ENCODE measurements at places on chromosomes 1 and 21.

DNA sequence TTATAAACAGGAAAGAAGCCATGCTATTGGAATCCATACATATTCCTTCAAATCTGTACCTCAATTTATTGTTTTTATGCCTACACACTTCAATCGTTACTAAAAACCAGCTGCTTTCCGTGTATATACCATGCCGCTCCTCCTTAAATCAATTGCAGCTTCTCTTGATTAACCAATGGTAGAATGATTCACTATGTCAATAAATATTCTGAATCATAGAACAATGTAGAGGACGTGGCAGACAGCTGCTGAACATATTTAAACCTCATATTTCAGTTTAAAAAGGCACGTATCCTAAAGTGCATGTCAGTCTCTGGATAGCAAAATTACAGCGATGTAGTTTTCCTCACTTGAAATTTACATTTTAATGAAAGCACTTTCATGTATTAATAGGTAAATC, 100.4 kb downstream of the MRPL39 start:
- DNase-seq = no peak

DNA sequence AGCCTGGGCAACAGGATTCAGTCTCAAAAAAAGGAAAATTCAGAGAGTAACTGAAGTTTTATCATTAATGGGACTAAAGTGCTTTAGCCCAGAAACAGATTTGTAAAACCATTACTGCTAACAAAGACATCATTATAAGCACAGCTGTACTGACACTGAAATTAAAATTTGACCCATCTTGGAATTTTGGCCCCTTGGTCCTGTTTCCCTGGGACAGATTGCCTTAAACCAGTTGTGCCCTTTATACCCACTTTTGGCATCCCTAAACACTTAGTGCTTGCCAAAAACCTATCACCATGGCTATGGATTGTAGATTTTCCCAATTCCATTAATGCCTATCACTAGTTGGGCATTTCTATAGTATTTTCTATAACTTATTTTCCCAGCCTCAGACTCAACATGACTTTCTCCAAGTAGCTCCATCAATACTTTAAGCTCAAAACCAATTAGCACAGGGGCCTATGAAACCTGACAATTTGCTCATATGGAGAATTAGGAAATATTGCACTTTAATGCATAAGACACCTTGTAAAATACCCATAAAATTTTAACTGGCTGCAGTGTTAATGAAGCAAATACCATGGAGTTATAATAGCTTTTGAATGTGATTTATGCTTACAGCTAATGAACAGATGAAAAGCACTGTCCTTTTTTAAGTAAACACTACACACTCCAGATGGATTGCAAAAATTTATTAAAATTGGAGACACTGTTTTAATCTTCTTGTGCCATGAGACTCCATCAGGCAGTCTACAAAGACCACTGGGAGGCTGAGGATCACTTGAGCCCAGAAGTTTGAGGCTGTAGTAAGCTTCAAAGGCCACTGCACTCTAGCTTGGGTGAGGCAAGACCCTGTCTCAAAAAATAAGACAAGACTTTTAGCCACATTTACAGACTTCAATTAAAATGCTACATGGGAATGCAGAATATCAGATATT, 4.3 kb downstream of the GAS5 start:
- no peak for DNase-seq

DNA sequence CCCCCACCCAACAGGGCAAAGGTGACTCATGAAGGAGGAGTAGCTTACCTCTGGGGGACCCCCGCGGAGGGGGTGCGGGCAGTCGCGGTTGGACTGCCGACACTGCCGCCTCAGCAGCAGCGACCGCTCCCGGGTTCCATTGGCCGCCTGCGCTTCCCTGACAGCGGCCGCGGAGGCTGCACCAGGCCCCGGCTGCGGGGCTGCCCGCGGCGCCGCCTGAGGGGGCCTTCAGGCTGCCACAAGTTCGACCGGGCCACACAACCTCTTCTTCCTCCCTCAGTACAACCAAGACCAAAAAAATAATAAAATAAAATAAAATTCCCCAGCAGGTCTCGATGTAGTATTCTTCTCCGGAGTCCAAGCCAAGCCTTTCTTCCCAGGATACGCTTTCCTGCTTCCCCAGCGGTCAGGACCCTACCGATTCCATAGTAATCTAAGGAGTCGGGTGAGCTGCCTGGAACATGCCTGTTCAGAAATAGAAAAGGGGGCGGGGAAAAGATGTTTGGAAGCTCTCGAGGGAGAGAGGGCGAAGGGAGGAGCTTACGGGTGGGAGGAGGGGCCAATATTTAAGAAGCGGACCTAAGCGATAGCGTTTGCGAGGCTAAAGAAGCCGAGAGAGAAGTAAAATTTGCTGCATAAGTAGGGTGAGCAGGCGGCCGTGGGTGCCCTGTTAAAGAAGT, at the start of gene PI4KB:
Gene PI4KB, minus strand, starts transcription at position 194 of the 680 bp plus-strand sequence. CDS start 10,935 bp downstream, outside the sequence.
- peak; percentile 91 for DNase-seq

- DNase-seq = no peak
Observed at GRCh38 chr1:2569060-2569459, 12.9 kb downstream of the TNFRSF14 start.

- DNase-seq = peak; percentile 80
Observed at GRCh38 chr21:36542312-36543101, 62.6 kb upstream of the CLDN14 start.

DNA sequence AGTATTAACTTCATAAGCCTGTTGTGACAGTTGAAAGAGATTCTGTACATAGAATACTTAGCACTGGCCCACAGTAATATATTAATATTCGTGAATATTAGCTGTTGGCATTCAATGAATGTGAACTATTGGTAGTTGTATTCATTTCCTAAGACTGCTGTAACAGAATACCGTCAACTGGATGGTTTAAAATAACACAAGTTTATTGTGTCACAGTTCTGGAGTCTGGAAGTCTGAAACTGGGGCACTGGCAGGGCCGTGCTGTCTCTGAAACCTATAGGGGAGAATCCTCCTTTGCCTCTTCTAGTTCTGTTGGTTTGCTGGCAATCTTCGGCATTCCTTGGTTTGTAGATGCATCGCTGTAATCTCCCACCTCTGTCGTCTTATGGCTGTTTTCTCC, 47.5 kb downstream of the OLFML3 start:
- no peak for DNase-seq

GRCh38 chr1:119790451-119791198, 20.6 kb downstream of the REG4 start:
- DNase-seq = no peak

DNA sequence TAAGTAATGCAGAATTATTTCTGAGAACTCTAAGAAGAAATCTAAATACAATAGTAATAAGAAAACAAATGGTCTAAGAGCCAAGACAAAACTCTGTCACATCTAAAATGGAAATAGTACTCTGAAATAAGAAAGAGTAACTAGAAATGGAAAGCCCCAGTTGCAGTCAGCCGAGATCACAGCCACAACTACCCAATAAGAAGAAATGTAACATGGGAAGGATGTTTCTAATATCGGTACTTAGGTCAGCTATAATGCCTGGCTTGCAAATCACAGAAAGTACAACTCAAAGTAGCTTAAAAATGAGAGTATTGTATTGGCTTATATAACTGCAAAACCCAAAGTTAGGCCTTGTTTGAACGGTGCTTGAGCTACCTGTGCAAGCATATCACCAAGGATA, 58.6 kb upstream of the USP25 start:
- no peak for DNase-seq

DNA sequence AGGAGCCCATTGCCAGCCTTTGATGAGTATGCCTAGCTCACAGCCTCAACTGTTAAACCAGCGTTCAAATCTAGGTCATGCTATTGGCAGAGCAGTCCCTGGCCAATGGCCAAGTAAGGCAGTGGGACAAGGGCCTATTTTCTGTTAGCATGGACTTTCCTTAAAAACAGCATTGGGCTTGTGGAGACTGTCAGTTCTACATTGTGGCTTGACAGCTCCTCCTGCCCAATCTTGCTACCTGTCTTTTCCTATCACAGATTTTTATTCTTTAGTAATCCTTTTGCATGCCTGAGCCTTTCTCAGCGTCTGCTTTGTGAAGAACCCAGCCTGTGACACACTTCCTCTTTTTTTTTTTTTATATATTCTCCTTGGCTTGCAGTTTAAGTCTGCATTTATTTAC, 56.4 kb downstream of the DIP2A start:
- DNase-seq = no peak

DNA sequence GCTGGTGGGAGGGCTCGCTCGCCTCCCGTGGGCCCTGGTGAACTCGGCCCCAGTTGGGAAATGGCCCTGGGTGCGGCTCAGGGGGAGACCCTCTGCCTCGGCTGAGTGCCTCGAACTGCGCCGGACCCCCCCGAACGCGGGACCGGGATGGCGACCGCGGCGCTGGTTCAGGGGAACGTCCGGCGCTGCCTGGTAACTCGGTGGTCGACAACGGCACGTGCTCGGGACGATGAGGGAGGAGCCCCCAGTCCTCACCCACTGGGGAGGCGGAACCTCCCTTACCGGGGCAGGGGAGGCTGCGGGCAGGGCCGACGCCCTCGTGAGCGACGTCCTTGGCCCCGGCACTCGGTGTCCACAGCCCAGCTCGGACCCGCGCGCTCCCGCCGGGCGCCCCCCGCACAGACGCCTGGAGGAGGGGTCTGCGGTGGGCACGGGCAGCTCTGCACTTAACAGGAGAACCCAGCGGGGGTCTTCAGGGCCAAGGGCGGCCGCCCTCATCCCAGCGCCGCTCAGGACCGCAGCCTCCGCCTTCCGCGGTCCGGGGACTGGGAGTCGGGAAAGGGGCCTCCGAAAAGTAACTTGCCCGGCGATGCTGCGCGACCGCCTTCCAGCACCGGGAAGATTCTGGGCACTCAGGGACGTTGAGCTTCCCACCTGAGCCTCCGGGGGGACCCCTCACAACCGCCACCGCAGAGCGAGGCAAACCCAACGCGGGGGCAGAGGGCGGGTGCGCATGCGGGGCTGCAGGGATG, 1.7 kb downstream of the HES4 start:
- DNase-seq = no peak
